ENCODE measurements at places on chromosomes 13 and 19.

DNA sequence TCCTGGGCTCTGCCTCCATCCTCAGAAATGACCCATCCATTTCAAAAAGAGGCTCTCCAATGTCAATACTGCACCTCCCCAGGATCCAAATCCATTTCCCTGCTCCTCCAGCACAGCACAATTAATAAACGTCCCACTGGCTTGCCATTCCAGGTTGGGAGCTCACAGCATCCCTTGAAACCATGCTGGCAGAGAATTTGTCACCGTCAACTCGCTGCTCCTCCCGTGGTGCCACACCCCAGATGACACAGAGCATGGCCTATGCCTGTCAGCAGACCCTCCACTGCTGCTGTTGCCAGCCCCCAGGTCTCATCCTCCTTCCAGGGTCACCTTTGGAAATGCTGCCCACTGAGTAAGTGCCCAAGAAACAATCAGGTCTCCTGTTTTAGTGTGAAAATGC, 53.0 kb upstream of the UQCRFS1 start:
- DNase-seq, result no peak

- DNase-seq, result no peak
These were observed 80.7 kb downstream of the ATP11A start for GRCh38 chr13:112770504-112770903.

- no peak for DNase-seq
These were observed 9.3 kb downstream of the ALOX5AP start for GRCh38 chr13:30744681-30745077.

DNA sequence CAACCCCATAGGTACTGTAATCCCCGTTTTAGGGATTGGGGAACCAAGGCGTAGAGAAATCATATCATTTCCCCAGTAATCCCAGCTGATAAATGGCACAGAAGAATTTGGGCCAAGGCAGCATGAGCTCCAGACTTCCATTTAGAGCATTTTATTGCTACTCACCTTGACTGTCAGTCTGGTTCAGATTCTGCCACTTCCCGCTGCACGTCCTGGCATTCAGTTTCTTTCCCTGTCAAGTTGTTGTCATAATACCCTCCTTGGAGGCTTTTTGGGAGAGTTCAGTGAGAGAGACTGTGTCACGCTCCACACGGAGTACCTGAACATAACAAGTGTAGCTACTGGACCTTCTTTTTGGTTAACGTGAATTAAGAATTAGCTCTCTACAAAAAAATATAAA, 7.5 kb upstream of the C1QTNF9 start:
- DNase-seq, result no peak

- DNase-seq, result no peak
These were observed 308.5 kb upstream of the TMTC4 start for GRCh38 chr13:100983111-100983510.

GRCh38 chr13:24083722-24084421, 76.6 kb upstream of the SPATA13 start:
- no peak for DNase-seq

DNA sequence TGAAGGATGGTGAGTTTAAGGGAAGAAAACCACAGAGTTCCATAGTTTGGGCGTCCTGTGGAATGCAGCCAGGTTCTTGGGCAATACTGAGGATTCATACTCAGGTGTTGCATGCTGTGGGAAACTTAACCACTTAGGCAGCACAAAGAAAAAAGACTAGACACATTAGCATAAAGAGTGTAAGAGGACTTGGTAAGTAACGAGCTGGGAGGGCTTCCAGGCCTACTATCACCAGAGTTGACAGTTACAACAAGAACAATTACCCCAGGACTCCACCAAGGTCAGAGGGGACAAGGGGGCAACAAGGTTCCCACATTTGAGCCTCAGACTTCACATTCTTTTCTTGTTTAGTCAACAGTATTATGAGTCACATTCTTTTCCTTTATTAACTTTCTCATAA, 33.2 kb downstream of the KCTD12 start:
- DNase-seq, result no peak

GRCh38 chr13:90806892-90807291, 540.6 kb upstream of the MIR17HG start:
- no peak for DNase-seq

DNA sequence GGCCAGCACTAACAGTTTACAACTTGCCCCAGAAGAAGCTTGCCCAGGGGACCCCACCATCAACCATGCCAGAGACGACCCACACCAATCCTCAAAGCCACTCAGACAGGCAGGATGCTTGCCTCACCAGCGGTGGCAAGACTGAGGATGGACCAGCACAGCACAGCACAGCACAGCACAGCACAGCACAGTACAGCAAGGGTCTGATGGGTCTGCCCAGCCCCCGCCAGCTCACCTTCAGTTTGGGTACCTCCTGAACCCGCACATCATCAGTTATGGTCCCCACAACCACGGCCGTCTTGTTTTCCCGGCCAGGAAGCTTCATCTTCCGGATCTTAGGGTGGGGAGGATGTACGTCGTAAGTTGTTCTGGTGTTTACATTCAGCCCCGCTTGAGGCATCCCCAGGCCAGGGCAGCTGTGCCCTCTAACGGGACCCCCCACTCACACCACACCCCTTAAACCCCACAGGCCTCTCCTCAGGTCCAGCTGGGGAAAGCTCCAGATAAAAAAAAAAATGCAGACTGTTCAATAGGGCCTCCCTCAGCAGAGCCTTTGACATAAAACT, 1.7 kb upstream of the FAM83E start:
- DNase-seq, result no peak

DNA sequence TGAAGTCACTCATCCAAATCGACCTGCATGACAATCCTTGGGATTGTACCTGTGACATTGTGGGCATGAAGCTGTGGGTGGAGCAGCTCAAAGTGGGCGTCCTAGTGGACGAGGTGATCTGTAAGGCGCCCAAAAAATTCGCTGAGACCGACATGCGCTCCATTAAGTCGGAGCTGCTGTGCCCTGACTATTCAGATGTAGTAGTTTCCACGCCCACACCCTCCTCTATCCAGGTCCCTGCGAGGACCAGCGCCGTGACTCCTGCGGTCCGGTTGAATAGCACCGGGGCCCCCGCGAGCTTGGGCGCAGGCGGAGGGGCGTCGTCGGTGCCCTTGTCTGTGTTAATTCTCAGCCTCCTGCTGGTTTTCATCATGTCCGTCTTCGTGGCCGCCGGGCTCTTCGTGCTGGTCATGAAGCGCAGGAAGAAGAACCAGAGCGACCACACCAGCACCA, 5.9 kb downstream of the SLITRK5 start:
- DNase-seq, result no peak

DNA sequence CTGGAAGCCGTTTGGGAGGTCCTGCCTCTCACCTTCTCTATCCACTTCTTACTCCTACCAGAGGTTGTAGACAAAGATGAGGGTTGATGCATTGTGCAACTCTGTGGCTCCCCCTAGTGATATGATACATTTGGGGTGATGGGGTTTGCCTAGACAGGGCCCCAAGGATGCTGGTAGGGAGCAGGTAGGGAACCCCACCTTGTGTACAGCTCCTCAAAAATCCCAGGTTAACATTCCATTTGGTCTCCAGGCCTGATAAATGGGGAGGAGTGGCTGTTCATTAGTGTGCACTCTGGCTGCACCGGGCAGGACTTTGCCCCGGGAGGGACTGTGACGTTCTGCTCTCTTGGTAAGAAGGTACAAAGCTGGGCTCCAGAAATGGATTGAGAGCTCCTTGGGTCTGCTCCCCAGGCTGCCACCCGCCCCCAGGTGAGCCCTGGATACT, 19.2 kb downstream of the SIGLEC8 start:
- DNase-seq, result no peak

DNA sequence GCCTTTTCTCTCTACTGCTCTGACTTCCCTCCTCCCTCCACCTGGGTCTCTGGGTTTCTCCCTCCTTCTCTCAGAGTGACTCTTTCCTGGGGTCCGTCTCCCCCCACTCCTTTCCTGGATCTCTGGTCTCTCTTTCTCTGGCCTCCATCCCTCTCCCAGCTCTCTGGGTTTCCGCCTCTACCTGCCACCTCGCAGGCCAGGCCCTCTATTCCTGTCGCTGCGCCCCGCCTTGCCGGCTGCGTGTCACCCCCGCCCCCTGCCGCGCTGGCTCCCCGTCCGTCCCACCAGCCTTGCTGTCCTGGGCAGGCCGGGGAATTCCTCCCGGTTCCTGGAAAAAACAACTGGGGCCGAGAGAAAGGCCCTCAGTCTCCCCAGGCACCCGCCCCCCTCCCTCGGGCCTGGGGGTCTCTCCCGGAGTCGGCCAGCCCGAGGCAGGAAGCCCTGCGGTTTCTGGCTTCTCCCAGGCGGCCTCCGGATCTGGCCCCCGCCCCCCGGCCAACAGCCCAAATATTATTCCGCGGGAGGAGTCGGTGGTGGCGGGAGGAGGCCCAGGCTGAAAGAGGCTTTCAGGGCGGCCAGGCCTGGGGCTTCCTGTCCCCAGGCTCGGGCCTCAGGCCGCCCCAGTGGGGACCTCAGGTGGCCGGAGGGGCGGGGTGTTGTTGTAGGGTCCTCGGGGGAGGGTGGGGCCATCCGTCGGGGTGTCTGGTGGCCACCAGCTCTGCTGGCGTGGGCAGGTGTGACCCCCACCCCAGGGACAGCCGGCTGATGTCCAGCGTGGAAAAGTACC, 9.3 kb downstream of the IRF2BP1 start:
- DNase-seq, result peak; percentile 74

DNA sequence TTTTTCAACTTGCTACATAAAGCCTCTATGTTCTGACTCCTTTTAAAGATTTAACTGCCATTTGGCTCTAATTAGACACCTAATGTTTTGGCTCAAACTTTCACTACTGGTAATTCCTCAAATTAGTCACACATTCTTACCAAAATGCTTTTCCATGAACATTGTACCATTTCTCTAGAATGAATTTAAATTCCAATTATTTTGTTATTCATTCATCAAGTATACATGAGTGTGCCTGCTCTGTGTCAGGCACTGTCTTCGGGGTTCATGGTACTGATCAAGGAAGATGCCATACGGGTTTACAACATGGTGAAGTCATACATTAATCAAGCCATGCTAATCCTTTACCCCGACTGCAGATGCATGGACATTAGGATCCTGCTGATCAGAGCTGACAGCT, 69.1 kb upstream of the POSTN start:
- no peak for DNase-seq

- no peak for DNase-seq
These were observed 89.4 kb downstream of the RYR1 start for GRCh38 chr19:38522915-38523314.

GRCh38 chr13:27533155-27533643, 82.8 kb upstream of the MTIF3 start:
- DNase-seq, result peak; percentile 94

- no peak for DNase-seq
These were observed 13.7 kb downstream of the KLHL26 start for GRCh38 chr19:18650468-18651041.

- DNase-seq, result no peak
These were observed 48.7 kb downstream of the ZIC5 start for GRCh38 chr13:99922631-99923404.

GRCh38 chr13:19862481-19863313, 752 bp downstream of the ZMYM5 start:
- DNase-seq, result peak; percentile 63

DNA sequence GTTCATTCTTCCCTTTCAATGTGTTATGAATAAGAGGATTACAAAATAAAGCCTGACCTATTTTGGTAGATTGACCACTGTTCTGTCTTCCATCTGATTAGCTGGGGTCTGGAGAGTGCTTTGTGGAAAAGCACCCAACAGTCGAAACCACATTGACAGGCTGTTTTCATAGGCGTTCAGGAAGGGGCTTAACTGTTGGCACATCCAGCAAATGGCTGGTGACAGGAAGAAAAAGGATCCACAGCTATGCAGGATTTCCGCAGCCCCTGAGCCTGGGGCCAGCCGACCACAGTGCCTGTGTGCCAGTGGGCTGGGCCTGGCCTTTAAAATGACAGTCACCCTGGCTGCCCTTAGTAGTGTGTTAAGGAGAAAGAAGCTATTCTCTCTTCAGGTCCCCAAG, 113.3 kb downstream of the SIPA1L3 start:
- no peak for DNase-seq

DNA sequence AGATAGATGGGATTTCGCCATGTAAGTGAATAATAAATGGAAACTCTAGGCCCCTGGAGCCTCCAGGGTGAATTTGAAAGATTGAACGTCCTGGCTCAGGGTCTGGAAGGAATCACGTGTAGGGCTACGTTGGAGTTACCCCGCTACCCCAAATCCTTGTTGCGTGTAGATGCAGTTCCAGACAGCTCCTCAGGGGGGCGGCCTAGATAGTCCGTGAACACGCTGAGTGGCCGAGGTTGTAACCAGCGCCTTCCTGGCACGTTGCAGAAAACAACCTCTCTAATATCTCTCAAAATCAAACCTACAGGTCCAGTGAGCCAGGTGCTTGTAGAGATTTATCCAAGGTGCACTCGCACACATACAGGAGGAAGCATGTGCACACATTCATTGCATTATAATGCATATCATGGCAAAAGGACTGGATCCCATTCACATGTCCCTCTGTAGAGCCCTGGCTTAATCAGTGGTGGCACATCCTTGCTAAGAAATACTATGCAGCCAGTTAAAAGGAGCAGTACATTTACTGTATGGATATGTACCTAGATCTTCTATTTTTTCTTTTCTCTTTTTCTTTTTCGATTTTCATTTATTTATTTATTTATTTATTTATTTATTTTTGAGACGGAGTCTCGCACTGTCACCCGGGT, 2.5 kb upstream of the KEAP1 start:
- no peak for DNase-seq

- DNase-seq, result no peak
These were observed 115.2 kb upstream of the SOX21 start for GRCh38 chr13:94827566-94827965.

- DNase-seq, result peak; percentile 42
These were observed 79.3 kb upstream of the GPR183 start for GRCh38 chr13:99386495-99386894.

DNA sequence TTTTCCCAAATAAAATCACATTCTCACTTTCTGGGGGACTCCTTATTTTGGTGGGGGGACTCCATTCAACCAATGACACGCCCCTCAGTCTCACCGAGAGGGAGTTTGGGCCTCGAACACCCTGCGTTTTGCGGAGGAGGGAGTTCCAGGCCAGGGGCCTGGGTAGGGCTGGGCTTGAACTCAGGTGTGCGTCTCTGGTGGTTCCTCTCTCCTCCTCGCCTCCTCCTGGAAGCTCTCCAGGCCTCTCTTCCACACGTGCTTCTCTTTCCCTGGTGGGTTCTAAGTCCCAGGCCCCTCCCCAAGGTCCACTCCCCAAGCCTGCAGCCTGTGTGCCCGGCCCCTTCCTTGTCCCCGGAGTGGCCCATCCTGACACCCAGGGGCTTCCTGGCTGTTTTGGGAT, 14.7 kb downstream of the MEX3D start:
- no peak for DNase-seq

- DNase-seq, result no peak
These were observed 17.0 kb downstream of the F10 start for GRCh38 chr13:113139577-113139976.

Measured in H1 (cell line).